ENCODE measurements at places on chromosomes 12 and 14.

GRCh38 chr12:129186952-129187351 lies 333.7 kb downstream of the GLT1D1 start:
- no peak for DNase-seq

DNA sequence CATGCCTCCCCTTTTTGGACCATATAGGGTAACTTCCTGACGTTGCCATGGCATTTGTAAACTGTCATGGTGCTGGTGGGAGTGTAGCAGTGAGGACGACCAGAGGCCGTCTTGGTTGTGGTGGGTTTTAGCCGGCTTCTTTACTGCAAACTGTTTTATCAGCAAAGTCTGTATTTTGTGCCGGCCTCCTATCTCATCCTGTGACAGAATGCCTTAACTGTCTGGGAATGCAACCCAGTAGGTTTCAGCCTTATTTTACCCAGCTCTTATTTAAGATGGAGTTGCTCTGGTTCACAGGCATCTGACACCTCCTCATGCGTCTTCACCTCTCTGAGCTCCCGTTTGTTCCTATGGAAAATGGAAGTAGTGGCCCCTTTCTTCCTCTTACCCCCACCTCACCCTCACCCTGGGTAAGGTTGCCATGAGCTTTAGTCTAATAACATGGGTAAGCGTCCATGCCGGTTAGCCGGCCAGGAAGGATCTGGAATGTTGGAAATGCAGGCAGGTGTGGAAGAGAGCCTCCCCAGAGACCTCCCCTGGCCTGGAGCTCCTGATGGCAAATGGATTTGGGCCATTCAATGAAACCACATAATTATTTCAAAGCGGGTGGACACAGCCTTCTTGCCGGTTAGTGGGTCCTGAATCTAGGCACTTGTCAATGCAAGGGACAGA lies 18.6 kb downstream of the HHIPL1 start:
- DNase-seq = no peak

DNA sequence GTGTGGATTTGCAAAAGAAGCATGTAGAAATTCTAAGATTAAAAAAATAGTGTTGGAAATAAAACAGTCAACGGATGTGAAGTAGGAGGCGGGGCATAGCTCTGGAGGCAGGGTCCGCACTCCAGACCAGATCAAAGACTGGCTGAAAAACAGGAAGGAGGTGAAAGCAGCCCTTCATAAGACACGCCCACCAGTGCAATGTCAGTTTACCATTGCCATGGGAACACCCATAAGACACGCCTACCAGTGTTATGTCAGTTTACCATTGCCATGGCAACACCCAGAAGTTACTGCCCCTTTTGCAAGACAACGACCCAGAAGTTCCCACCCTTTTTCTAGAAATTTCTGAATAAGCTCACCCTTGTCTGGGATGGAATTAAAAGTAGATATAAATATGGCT lies 87.1 kb downstream of the FZD10 start:
- DNase-seq = no peak

DNA sequence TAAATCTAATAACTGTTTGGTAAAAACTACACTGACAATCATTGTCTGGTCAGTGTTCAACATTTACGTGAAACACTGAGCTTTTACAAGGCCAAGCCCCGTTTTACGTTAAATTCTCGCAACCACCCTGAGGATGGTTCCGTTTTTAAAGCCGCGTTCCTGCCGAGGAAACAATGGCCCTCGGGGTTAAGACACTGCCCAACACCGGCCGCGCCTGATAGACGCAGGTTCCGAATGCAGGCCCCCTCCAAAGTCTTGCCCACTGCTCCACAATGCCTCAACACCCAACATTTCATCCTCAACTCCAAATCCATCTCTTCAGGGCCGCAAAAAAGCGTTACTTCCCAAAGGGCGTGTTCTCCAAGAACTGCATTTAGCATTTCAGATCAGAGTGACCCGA lies 953 bp upstream of the SNRPF start:
- no peak for DNase-seq

GRCh38 chr14:21791749-21792148 lies 118.1 kb upstream of the OR4E1 start:
- no peak for DNase-seq

- no peak for DNase-seq
Observed at GRCh38 chr14:72099566-72099965, 167.3 kb downstream of the RGS6 start.

DNA sequence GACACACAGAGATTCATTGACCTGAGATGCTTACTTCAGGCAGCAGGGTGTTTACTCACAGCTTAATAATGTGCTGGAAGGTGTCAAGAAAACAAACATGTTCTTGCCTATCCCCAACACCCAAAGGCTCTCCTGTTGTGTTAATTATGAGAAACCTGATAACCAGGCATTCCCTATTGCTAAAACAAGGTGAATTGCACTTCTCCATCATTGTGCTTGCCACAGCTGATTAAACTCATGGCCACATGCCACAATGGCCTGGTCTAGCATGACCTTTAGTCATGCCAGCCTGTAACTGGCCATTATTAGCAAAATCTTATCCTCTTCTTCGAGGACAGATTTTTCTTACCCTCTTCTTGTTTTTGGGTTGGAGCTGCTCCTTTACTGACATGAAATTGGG lies 21.4 kb downstream of the SMOC1 start:
- DNase-seq = no peak

- no peak for DNase-seq
Observed at GRCh38 chr12:93223440-93224426, 154.0 kb upstream of the NUDT4 start.

- DNase-seq = no peak
Observed at GRCh38 chr14:55136885-55137786, 8.1 kb downstream of the LGALS3 start.

GRCh38 chr14:101405171-101405883 lies 156.0 kb upstream of the DIO3 start:
- DNase-seq = no peak

- no peak for DNase-seq
Observed at GRCh38 chr12:1006255-1006654, 15.2 kb downstream of the ERC1 start.

GRCh38 chr12:28130625-28131598 lies 59.3 kb upstream of the CCDC91 start:
- no peak for DNase-seq

DNA sequence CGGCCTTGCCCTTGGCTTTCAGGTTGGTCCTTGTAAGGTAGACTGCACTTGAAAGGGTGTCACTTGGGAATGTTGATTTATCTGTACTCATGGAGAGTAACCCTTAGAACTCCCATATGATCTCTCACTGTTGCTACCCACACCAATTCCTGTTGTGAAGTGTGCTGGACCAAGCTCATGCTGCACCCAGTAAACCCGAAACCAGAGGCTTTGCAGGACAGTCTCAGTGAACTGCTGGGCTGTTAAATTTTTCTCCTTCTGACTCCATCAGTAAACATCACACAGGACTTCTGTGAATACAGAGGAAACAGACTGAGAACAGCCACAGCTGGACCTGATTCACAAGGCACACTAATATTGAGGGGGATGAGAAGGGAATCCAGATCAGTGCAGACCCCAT lies 783.0 kb downstream of the TMEM121 start:
- no peak for DNase-seq

DNA sequence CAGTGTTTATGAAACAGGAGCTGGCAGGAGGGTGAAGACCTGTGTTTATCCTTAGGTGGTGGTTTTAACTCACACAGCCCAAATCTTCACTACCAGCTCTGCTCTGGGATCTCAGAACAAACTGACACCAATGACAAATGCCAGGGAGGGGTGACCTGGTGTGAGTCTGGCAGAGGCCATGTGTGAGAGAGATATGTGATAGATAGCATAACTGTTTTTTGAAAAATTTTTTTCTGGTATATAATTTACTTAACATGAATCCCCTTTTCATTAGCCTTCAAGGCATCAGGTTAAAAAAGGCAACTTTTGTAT lies 51.5 kb downstream of the SLC38A4 start:
- no peak for DNase-seq

- no peak for DNase-seq
Observed at GRCh38 chr14:87785897-87786296, 207.1 kb downstream of the GALC start.
